ENCODE measurements at places on chromosomes 13 and 19.

DNA sequence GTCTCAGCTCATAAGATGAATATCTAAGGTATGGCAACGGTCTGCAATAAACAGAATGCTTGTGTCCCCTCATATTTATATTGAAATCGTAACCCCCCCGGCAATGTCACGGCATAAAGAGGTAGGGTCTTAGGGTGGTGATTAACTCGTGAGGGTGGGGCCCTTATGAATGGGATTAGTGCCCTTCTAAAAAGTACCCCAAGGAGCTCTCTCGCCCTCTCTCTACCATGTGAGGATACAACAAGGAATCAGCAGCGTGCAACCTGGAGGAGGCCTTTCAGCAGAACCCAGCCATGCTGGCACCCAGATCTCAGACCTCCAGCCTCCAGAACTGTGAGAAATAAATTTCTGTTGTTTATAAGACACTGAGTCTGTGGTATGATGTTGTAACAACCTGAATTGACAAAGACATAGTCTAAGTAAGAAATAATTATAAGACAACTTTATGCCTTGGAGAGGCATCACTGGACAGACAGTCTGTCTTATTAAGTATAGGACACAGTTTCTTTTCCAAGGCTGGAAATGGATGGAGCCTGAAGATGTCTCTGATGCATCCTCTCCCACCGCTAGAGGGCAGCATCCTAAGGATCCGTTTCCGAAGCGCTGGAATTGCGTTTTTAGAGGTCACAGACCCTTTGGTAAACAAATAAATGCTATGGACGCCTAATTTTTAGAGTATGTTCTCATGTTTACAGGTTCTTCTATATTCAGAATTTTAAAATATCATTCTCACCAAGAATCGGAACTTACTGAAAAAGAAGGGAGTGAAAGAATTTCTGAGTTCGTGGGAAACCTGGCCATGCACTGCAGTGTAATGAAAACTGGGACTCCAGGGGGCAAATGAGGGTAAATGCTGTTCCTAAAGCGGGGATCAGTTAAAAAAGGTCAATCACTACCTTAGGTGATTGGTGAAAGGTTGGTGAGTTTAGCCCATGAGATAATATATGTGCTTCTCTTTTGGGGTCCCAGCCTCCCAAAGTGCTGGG, 13.3 kb upstream of the LEUTX start:
- DNase-seq, result peak; percentile 38

- no peak for DNase-seq
Measured at GRCh38 chr19:33698576-33699435, 77.1 kb downstream of the CHST8 start.

- peak; percentile 89 for DNase-seq
Measured at GRCh38 chr19:10505583-10506229, 2.5 kb upstream of the KEAP1 start.

DNA sequence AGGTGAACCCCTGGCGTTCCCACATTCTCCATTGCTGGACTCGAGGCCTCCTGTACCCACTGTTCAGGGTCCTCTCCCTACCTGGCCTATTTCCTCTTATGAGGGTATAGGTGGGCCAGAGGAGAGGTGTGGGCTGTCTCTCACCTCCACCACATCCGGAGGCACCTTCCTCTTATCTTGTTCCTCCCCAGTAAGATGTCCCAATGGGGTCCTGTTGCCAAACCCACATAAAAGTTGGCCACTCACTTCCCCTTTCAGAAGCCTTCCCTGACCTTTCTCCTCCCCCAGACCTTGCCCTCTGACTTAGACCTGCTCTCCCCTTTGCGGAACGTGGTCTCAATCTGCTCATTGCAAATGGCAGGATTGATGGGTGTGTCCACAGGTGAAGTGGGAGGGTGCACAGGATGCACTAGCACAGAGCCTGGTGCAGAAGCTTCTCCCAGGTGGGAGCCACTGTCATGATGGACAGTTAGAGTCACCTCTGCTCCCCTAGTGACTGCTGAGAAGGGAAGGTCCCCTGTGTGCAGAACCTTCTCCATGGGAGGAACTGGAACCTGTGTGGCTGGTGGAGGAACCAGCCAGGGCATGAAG, 1.3 kb downstream of the CYP4F3 start:
- no peak for DNase-seq

- no peak for DNase-seq
Measured at GRCh38 chr19:56301886-56302620, 12.6 kb downstream of the ZSCAN5A start.

DNA sequence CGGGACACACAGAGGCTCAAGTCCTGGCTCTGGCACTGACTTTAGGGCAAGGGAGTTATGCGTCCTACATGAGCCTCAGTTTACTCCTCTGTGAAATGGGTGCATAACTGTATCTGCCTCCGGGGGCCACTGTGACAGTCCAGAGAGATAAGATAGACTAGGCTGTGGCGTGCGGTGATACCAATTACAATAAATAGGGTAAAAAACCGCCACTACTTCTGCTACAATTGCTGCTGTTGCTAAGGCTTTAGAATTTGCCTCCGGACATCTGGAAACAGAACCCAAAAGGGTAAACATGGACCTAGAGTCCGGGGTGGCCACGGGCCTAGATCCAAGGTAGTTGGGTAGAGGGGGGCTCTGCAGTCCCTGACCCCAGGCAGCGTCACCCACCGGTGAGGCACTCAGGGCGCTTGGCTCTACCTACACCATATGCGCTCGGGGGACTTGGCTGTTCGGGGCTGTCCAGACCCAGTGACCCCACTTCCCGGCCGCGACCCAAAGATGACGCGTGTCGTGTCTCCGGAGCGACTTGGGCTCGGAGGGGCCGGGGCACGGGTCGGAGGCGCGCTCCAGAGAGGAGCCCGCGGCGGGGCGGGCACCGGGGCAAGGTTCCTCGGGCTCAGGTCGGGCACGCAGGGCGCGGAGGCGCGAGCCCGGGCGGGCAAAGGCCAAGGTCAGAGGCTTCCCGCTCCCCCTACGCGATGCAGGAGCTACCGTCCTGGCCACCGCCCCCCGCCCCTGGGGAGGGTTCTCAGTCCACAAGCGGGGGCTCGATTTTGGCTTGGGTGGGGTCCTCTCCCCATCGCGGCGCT, 1.1 kb downstream of the INSR start:
- DNase-seq, result no peak

DNA sequence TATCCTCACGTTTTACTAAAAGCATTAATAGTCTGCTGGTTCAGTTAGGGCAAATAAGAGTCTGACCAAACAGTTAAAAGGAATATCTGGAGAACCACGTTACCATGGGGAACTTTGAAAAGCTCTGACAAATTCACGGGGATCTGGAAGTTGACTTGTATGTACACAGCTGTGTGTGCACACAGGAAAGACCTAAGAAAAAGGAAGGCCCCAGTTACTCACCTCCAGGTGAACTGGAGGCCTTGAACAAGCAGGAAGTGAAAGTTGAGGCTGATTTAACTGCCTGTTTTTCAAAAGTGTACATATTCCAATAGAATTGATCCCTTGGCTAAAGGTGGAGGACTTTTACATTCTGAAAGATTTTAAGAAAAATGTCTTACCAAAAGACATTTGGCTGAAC, 1891.6 kb upstream of the PCDH20 start:
- no peak for DNase-seq

DNA sequence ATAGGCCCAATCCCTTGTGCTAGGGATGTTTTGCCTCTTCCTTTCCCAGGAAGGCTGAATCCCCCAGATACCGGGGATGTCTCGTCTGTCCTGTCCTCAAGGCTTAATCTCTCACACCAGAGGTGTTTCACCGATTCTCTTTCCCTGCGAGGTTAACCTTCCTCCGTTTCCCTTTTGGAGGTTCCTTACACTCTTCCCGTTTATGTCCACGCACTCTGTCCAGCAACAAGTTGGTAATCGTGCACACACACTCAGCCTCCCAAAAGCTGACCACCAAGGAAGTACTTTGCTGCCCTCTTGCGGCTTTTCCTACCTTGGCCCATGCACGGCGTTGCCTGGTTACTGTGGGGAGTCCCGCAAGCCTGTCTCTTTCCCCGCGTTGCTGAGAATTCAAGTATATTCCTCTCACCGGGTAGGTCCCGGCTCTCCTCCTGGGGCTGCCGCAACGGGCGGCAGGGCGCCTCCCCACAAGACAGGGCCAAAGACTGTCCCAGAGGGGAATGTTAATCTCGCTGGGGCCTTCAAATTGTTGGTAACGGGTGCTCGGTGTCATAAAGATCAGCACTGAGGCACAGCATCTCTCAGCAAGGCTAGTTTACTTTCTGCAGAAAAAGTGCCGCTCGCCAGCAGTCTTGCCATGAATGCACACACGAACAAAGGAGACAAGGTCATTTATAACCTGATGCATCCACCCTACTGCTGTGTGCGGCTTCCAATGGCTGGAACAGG, 36.7 kb upstream of the CD177 start:
- no peak for DNase-seq

DNA sequence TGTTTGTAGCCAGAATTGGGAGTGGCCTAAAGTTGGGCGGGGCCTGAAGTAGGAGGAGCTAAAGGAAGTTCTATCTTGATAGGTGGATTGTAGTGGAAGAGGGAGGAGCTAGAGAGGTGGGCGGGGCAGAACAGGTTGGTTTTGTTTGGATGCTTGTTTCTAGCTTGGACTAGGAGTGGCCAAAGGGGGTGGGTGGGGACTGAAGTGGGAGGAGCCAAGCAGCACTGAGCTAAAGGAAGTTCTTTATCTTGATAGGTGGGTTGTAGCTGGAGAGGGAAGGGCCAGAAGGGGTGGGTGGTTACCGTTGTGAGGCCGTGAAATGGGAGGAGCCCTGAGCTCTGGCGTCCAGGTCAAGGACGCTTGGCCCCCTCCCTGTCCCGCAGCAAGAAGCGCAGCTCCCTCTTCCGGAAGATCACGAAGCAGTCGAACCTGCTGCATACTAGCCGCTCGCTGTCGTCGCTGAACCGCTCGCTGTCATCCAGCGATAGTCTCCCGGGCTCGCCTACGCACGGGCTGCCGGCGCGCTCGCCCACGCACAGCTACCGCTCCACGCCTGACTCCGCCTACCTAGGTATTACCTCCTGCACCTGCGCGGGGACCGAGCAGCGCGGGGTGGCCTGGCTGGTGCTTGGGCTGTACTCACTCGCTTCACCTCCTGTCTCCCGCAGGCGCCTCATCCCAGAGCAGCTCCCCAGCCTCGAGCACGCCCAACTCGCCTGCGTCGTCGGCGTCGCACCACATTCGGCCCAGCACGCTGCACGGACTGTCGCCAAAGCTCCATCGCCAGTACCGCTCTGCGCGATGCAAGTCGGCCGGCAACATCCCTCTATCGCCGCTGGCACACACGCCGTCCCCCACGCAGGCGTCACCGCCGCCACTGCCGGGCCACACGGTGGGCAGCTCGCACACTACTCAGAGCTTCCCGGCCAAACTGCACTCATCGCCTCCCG, 8.0 kb downstream of the DNASE2 start:
- peak; percentile 43 for DNase-seq

- DNase-seq, result no peak
Measured at GRCh38 chr13:87084192-87084591, 587.0 kb upstream of the SLITRK5 start.

GRCh38 chr19:4662812-4663211, 7.3 kb downstream of the MYDGF start:
- no peak for DNase-seq

DNA sequence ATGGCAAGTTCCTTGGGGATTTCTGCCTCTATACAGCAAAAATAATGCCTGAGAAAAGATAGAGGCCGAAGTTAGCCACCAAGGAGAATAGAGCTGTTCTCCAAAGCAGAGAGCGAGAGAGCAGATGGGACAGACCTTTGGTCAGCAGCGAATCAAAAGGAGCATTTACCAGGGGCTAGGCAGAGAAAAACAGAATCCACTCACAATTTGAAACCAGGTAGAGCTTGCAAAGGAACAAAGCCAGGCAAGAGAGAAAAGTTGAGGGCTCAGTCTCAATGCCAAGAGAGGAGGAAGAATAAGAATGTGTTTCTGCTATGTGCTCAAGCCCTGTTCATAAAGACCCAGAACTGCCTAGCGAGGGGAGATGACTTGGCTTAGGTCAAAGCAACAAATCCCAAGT, 112.8 kb downstream of the DCT start:
- DNase-seq, result no peak

DNA sequence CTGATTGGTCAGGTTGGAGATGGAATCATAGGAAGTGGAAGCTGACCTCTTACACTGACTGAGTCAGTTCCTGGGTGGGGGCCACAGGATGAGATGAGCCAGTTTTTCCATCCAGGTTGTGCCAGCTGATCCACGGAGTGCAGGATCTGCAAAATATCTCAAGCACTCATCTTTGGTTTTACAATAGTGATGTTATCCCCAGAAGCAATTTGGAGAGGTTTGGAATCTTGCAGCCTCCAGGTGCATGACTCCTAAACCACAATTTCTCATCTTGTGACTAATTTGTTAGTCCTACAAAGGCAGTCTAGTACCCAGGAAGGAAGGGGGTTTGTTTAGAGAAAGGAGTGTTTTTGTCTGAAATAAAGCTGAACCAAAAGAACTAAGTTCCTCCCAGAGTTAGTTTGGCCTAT, 212.8 kb downstream of the SLITRK6 start:
- DNase-seq, result no peak

GRCh38 chr19:5329141-5329540, 11.5 kb downstream of the PTPRS start:
- no peak for DNase-seq

DNA sequence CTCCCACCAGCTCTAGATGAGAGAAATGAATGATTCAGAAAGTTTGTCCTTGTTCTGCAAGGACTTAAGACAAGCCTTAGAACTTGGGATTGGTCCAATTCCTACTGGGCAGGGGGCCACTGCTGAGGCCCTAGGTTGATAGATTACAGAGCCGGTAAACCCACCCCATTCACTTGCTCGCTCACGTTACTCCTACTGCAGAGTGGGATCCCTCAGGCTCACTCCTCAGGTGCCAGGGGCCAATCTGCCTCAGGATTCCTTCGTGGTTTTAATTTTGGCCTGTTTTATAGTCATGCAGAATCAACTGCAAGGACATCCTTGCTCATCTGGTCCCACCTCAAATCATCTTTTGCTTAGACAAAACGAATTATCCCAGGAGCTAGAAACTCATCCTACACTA, 59.0 kb downstream of the SERP2 start:
- no peak for DNase-seq

GRCh38 chr13:28318496-28318895, 176.4 kb downstream of the FLT1 start:
- no peak for DNase-seq

DNA sequence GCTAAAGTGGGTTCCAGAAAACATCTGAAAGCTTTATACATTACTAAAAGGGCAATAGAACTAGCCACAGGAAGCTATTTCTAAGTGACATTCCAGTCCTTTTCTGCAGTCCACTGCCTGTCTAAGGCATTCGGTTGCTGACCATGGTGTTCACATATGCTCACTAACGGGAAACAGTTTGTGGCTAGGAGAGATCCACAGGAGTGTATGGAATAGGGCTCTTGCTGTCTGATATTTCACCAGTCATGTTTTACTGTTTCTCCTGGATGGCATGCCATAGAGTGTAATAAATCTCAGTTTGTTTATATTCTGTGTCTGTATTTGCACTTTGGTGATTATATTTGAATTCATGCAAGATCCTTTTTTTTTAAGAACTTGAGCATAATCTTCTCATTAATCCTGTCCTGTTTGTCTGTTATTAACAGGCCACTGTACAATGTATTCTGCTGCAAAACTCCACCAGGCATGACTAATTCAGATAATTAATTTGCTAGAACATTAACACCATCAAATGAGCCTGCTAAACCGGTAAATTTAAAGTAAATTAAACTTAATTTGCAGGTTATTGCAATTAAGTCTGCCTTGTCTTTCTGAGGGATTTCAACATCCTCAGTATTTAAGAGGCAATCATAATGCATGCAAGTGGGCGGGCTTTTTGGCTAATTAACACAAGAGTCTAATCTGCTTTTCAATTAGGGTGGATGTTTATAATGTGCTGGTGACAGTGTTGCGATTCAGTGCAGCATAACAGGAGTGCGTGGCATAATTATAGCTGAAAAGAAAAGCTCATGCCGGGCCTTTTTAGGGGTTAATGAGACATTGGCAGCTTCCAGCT, 201.3 kb downstream of the POU4F1 start:
- no peak for DNase-seq

- no peak for DNase-seq
Measured at GRCh38 chr13:108276060-108276459, 6.5 kb downstream of the TNFSF13B start.

Measured in stimulated activated CD4-positive, alpha-beta T cell treated with anti-CD3 and anti-CD28 coated beads, Interleukin-12 subunit alpha, Interleukin-12 subunit beta, amount 100 ng/mL, for 24 hours (primary cell).